CD8-positive, alpha-beta memory T cell (primary cell): ENCODE measurements at places on chromosomes 6 and 20. TPM values are rescaled to one million over a fixed set of nuclear protein-coding genes. Genes with fewer than 3 reads are reported as not detected.

GRCh38 chr20:9019833-9020232, 49.1 kb upstream of the PLCB4 start:
- H3K27ac ChIP-seq: no peak overlapping the region
- no peaks in the 10 kb centered on the region for H3K36me3 ChIP-seq
- no peak overlapping the region for H3K4me3 ChIP-seq
- no peaks in the 10 kb centered on the region for H3K27me3 ChIP-seq
- H3K4me1 ChIP-seq: no peaks in the 10 kb centered on the region
- no peak for DNase-seq

- no peak for DNase-seq
- no peak overlapping the region for H3K27ac ChIP-seq
- H3K4me1 ChIP-seq: no peaks in the 10 kb centered on the region
- no peak overlapping the region for H3K4me3 ChIP-seq
These were observed 123.0 kb downstream of the AIG1 start for GRCh38 chr6:143183666-143184065.

DNA sequence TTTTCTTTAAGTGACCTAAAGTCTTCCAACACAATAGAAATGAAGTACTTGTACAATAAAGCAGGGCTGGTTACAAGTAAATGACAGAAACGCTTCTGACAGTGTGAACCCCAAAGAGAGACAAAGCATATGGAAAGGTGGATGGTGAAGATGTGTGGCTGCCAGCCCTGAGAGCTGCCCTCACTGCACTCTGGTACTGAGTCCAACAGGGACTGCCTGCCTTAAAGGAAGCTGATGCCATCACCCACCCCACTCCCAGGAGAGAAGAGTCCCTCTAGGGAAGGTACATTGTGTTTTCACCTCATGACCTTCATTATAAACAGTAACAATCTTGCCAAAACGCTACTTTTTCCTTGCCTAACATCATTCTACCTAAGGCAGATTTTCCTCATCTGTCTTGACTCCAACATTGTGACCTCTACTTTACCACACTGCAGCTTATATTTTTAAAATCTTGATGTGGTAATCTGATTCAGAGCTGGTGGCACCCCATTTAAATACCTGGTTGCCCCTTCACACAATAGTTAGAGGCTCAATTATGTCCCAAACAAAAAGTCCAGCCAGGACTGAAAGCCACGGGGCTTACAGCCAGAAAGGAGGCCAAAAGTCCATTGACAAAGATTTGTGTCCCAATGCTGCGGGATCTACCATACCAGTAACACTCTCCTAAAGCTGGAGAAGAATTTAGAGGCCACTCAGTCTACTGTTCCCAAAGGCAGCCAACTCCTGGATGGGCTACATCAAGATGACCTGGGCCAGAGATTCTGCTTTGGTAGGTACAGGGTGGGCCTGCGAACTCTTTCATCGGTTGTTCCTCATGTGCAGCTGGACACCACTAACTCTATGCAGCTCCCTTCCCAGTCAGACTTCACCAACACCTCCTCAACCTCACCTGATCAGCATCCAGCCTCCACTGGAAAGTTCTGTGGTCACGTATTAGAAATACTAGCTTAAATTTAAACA, 4.4 kb downstream of the APMAP start:
- H3K4me1 ChIP-seq: peaks cover 75% of the 10 kb centered on the region
- DNase-seq: no peak
- no peak overlapping the region for H3K27ac ChIP-seq
- peaks cover 9% of the 10 kb centered on the region for H3K36me3 ChIP-seq

GRCh38 chr6:146868671-146869209, 270.0 kb downstream of the ADGB start:
- no peak overlapping the region for H3K4me3 ChIP-seq
- H3K4me1 ChIP-seq: no peaks in the 10 kb centered on the region
- H3K27me3 ChIP-seq: no peaks in the 10 kb centered on the region
- no peak overlapping the region for H3K27ac ChIP-seq
- no peaks in the 10 kb centered on the region for H3K36me3 ChIP-seq
- DNase-seq: no peak

The GSTA2 gene
- total RNA-seq: not detected

The RPL7L1 gene
- 200 TPM for total RNA-seq
